T-helper 1 cell (primary cell): ENCODE measurements at places on chromosomes 12 and 14.

DNA sequence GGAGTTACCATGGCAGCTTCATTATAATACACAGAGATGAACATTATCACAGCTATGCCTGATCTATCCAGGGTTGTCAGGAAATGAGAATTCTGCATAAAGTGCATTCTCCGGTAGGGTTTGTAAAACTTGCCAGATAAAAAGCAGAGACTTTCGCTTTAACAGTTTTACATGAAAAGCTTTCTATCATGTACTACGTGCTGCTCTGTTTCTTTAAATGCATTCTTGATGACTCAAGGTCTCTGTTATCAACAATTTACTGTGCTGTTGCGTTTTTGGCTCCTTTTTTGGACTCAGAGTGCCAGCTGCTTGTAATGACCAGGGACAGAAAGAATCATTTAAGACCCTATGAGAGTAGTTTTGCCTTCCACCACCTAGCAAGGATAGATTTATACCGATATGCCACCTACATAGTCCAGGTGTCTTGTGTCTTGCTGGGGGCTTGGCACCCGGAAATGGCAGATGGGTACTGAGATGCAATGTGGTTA, 371.2 kb downstream of the BTG1 start:
- no peak for DNase-seq

DNA sequence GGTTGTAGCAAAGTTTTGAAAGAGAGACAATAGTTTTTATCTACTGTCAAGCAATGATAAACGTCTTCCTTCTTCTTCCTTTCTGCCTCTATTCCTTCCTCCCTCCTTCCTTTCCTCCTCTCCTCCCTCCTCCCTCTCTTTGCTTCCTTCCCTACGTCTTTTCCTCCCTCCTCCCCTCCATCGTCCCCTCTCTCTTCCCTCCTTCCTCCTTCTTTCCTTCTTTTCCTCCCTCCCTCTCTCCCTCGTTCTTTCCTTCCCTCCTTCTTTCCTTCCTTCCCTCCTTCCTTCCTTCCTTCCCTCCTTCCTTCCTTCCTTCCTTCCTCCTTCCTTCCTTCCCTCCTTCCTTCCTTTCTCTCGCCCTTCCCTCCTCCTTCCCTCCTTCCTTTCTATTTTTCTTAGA, 82.8 kb upstream of the KCNA1 start:
- no peak for DNase-seq

GRCh38 chr14:105207460-105207901, 26.4 kb upstream of the NUDT14 start:
- DNase-seq: no peak

DNA sequence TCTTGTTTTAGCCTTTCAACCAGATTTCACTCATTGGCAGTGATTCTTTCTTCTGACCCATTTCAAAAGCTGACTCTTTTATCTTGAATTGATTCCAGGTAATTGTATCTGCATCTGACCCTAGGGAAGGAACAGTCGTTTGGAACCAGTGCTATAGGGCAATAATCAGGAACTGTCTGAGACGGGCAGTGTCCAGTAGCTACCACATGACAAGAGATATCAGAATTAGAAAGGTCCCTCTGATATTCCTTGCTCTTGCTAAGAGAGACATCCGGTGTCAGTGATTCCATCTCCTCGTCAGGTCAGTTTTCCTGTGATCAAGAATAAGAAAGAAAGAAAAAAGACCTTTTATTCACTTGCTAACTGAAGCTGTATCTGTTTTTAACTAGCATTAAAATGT, 47.8 kb upstream of the PDE3A start:
- DNase-seq: no peak

DNA sequence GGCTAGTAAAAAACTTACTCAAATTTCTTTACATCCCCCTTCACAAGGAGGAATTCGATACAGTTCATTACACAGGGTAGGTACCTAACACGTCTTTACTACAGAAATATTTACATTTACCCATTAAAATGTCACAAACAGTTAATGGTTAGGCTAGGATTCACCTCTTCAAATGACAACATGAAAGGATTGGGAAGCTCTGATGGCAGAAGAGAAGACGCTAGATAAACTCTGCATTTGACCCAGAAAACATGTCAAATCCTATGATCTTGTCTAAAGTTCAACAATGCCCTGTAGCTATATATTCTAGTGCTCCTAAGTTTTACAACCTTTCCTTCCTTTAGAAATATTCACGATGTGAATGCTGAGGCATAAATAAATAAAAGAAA, 64.8 kb downstream of the DENND5B start:
- no peak for DNase-seq

- no peak for DNase-seq
Measured at GRCh38 chr14:46887144-46887543, 235.6 kb upstream of the RPL10L start.

GRCh38 chr12:131950182-131950913, 606 bp downstream of the EP400 start:
- no peak for DNase-seq

GRCh38 chr14:24700511-24700910, 66.5 kb upstream of the GZMB start:
- DNase-seq: no peak

- DNase-seq: no peak
Measured at GRCh38 chr14:43200519-43200918, 1306.6 kb downstream of the FSCB start.

GRCh38 chr12:81078469-81079196, 754 bp downstream of the ACSS3 start:
- no peak for DNase-seq

DNA sequence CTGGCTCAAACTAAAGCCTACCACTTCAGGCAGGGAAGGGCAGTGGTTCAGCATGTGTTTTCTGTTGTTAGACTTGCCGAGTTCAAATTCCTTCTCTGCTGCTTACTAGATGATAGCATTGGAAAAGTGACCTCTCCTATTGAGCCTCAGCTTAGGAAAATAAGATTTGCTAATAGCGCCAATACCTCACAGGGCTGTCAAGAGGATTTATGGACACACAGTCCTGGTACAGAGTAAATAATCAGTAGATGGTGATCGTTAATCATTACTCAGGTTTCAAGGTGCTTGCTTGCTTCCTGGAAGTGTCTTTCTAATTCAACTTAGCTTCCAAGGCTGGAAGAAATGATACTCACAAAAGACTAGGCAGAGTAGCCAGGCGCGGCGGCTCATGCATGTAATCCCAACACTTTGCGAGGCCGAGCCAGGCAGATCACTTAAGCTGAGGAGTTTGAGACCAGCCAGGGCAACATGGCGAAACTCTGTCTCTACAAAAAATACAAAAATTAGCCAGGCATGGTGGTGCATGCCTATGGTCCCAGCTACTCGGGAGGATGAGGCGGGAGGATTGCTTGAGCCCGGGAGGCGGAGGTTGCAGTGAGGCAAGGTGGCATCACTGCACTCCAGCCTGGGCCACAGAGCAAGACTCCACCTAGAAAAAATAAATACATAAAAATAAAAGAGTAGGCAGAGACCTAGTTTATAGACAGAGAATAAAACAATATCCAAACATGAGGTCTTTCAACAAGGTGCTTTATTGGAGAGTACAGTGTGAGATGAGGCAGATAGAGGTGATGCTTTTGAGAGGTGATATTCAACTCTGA, 6.0 kb downstream of the PLA2G1B start:
- DNase-seq: no peak

DNA sequence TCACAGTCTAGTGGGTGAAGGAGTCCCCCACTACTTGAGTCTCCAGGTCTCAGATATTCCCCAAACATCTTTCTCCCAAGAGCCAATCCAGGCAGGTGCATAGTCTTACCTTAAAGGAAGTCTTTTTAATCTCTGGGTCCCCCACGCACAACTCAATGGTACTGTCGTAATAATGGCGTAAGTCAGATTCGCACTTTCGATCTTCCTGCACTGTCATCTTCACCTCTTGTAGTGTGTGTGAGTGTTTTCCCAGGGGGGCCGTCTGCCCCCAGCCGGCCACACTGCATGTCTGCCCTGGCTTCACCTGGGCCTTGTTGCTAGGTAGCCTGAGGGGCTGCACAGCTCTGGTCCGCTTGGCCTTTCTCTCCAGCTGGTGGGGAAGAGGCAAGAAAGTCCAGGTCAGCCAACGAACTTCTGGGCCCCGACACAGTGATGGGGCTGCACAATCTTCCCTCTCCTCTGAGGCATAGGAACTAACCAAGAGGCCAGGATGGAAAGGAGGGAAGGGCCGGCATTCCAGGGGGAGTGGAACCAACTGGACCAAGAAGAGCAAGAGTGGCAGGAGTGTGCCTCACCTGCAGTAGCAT, 2.1 kb downstream of the GZMB start:
- no peak for DNase-seq

GRCh38 chr12:74285773-74286172, 251.9 kb upstream of the ATXN7L3B start:
- no peak for DNase-seq

DNA sequence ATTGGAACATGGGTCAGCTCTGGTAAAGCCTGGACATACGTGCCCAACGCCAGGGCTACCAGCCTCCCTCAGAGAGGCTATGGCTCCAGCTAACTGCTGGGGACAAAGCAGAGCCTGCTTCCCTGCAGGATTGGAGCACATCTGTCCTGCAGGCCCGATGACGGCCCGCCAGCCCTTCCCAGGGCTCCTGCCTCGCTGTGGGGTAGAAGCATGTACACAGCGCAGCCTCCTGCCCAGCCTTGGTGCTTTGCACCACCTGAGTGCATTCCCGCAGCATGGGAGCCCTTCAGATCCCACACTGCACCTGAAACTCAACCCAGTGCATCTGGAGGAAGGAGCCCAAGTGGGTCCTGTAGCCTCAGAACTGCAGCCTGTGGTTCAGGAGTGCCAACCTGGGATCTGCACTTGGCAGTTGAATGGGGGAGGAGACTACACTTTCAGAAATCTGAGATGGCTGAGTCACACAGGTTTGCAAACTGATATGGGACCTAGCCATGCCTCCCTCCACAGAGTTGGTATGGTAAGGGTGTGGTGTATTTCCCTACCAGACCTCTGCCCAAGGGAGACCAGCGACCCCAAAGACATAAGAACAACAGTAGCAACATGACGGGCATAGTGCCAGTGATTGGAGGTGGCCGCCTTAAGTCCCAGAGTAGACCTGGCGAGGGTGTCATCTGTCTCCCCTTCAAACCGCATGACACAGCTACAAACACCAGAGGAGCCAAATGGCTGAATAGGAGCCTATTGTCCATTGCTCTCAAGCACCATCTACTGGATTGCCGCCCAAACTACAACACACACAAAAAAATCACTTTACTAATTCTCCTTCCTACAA, 273.9 kb upstream of the MIS18BP1 start:
- DNase-seq: no peak

DNA sequence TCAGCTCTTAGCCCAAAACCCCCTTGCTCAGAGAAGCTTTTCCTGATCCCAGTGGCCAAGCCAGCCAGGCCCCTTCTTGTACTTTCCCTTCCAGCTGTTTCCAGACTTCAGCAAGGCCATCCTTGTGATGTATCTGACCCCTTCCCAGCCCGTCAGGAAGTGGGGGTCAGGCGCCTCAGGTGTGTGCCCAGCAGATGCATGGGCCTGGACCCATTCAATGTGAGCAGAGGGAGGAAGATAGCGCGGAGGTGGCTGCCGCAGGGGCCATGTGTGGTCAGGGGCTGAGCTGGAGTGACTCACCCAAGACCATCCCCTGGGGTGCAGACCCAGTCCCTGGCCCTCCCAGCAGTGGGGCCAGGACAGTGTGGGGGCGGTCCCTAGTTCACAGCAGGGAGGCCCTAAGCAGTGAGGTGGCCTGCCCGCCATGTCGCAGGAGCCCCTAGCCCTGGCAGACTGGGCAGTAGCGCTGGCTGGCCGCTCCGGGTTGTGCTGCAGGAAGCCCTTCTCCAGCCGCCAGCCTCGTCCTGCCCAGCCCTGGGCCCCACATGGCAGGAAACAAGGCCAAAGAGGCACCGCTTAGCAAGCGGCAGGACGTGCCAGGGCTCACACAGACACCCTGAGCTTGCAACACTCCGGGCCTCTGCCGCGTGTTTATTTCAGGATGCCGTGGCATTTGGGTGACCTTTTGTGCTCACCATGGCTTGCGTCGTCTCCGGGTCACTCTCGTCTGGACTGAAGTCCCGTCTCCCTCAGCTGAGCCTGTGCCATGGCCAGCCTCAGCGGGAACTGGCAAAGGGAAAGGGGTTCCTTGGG, 12.0 kb downstream of the ADSS1 start:
- DNase-seq: no peak

- no peak for DNase-seq
Measured at GRCh38 chr14:64760916-64761315, 56.7 kb downstream of the PLEKHG3 start.

DNA sequence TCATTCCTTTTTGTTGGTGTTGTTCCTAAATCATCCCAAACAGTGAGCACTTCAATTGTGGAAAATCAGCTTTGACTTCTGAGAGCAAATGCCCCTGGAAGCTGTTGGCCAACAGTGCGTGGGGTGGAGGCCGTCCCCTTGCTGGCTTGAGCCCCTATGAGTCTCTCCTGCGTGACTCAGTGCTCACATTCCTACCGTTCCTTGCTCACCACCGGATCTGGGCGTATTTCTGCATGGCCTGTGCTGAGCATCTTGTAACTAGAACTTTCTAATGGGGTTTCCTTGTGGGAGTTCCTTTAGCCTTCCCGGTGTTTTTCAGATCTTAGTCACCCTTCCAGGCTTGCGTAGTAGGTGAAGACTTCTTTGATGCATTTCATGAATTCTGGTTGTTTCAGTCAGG, 14.7 kb downstream of the SERPINA1 start:
- no peak for DNase-seq
